ENCODE measurements at places on chromosomes 11 and 22.
A peak's percentile ranks its signal among the peaks of the same experiment; 100 is the strongest.

GRCh38 chr11:87239001-87239400 is 201.3 kb downstream of the TMEM135 start:
- DNase-seq: no peak

- no peak for DNase-seq
Measured at GRCh38 chr11:95161248-95161647, 69.8 kb downstream of the SESN3 start.

GRCh38 chr11:20459865-20460264 is 72.3 kb downstream of the PRMT3 start:
- DNase-seq: no peak

DNA sequence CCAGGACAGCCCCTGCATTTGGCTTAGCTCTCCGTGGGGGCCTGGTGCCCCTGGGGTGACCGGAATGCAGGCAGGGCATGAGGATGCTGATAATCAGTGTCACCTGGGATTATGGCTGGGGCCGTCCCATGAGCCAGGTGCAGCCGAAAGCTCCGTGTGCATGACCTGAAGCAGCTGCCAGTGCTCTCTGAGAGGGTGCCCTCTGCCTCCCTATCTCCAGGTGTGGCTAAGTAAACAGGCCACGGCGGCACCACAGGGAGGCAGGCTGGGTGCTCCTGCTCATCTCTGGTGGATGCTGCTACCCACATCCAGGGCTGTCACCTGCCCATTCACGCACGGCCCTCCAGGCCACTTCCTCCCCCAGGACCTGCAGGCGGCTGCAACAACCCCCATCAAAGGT is 29.8 kb downstream of the DUSP8 start:
- no peak for DNase-seq

DNA sequence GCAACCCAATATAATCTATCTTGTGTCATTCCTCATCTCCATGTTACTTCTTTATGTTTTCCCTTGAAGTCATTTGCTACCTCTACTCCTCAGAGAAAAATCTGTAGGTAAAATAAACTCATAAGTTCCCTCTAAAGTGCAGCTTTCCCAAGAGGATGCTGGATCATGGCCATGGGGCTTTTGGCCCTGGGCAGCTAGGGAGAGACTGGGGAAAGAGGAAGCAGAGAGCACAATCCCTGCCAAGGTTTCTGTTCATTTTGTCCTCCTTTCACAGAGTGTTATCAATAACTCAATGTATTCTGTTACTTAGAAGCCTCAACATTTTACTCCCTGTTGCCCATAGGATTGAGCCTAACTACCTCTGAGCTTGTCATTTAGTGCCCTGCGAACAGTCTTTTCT is 9.0 kb downstream of the RNF121 start:
- no peak for DNase-seq

GRCh38 chr11:67312187-67313021 is 9.1 kb downstream of the SSH3 start:
- DNase-seq: peak; percentile 50

DNA sequence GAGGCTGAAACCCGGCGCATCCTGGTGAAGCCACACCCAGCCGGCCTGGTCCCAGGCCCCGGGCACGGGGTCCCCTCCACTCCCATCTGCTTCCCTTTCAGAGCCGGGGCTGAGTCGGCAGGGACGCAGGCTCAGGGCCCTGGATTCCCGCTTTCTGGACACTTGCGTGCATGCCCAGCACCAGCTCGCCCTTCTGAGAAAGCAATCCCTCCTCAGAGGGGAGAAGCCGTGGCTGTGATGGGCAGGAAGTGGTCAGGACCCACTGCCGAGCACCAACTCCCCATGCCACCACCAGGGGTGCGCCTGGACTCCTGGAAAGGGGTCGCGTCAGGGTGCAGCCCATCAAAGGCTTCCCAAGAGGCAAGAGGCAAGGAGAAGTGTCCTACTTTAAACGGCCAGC is 15.1 kb downstream of the CDKN1C start:
- DNase-seq: no peak

DNA sequence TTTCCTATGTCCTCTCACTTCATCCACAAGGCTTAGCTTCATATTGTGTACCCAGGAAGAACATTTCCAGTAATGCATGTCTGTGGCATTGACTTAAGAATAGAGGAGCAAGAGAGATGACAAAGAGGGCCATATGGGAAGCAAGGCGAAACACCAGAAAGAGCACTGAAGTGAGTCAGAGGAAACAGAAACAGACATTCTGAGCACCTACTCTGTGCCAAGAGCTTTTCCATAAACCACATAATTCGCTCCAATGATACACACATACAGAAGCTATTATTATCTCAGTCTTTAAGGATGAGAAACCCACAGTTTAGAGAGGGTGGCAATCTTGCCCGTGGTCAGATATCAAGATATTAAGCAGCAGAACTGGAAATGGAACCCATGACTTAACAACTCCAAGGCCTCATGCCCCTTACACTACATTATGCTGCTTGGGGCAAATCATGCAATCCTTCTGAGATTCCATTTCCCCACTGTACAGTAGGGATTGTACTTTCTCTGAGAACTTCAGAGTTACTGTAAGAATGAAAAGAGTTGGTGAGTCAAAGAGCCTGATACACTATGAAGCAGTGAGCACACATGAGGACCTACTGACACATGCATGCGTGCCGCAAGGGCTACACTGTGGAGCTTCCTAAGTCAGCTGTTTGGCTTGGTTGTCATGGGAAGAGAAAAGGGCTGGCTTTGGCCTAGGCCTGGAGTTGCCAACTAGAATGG is 126.6 kb downstream of the KCNC1 start:
- DNase-seq: no peak

GRCh38 chr11:17020831-17021230 is 6.6 kb upstream of the PLEKHA7 start:
- no peak for DNase-seq

DNA sequence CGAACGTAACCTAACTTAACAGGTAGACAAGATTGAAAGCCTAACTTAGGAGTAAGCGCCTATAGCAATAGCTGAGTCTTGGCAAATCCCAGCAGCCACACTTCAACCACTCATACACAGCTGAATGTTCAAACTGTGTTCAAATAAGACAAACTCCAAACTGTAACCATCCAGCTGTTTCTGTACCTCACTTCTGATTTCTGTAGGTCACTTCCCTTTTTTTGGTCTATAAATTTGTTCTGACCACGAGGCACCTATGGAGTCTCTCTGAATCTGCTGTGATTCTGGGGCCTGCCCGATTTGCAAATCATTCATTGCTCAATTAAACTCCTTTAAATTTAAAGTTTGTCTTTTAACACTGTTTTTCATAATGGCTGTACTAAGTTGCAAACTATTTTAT is 8.2 kb upstream of the TENM4 start:
- no peak for DNase-seq

DNA sequence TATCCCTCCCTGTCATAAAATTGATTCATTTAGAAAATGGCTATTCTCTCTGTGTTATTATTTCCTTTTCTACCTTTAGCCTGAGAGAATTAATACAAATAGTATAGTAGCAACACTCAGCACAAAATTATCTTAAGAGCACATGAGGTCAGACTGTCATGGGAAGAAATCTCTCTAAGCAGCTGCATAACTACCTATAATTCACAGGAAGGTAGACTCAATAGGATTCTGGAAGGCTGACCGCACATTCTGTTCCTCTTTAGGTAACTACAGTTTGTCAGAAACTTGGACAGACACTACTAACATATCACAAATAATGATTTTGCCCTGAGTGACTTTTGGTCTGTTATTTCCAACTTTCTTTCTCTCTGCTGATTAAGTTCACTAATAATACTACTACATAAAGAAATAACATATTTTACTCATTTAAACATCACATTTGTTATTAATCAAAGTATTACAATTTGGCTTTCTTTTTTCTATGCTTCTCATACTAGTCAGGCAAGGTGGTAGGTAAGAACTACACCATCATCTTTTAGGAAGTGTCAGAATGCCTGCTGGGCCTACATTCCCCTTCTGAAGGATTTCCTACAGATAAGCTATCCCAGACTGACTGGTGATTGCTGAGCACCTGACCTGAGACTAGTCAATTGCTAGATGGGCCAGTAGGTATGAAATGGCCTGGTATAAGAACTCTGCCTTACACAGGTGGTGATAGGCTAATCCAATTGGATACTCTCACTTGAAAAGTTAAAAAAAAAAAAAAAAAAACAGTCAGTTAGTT is 325.1 kb downstream of the DLG2 start:
- DNase-seq: no peak

- peak; percentile 21 for DNase-seq
Measured at GRCh38 chr11:64356498-64357411, 2.2 kb upstream of the RPS6KA4 start.

DNA sequence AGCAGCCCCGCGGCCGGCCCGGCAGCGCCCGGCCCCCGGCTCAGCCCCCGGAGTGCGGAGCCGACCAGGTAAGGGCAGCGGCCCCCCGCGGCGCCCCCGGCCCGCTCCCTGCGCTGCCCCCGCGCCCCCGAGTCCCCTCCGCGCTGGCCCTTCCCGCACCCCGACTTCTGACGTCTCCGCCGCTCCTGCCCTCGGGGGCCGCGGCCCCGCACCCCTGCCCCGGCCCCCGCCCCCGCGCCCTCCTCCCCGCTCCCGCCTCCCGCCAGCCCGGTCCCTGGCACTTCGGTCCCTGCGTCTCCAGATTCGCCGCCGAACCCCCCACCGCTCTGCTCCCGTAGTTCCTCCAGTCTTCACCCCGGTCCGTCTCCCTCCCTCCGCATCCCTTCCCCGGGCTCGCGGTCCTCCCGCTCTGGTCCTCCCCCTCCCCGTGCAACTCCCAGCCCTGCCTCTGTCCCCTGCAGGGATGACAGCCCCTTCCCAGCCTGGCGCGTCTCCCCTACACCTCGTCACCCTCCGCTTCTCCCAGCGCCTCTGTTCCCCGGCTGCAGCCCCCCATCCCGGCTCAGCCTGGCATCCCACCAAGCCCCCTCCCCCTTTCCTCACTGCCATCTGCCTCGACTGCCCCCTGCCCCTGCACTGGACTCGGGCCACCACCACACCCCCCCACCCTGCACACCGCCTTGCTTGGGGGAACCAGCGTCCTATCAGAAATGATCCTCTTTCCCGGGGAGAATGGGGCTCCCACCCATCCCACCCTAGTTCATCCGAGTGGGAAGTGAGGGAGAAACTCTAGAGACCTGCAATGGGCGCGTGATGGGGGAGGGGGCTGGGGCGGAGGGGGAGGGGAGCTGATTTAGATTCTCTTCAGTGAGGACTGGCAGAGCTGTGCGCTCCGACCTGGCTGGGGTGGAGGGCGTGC is 531 bp downstream of the GRIK4 start:
- no peak for DNase-seq

- no peak for DNase-seq
Measured at GRCh38 chr11:44681698-44682097, 45.1 kb upstream of the TSPAN18 start.

- DNase-seq: no peak
Measured at GRCh38 chr22:44557064-44557748, 59.2 kb upstream of the RTL6 start.

DNA sequence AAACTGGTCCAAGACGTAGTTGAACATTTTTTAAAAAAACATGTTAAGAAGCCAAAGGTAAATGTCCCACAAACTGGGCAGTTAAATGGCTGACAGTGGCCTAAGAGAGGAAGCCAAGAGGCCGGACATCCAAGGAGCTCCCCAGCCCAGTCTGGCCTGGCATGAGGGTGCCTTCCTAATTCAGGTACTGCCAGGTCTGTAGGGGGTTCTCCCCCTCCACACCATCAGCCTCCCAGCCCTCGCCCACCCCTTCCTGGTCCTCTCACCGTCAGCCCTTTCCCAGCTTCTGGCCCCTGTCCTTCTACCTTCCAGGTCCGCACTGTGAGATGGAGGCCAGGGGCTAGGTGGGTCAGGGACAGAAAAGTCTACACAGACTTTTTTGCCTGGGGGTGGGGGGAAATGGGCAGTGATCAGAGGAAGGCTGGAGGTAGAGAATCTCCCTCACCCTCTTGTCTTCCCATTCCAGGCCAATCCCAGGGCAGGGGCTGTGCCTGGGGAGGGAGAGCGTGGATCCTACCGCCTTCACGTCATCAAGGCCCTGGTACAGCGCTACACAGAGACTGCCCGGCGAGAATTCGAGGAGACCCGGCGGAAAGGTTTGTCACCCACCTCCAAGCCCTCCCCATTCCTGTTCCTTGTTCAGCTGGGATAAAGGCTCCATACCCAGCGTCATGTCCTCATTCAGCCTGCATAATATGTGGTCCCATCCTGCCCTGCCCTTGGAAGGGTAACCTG is 6.0 kb downstream of the ART5 start:
- DNase-seq: no peak

DNA sequence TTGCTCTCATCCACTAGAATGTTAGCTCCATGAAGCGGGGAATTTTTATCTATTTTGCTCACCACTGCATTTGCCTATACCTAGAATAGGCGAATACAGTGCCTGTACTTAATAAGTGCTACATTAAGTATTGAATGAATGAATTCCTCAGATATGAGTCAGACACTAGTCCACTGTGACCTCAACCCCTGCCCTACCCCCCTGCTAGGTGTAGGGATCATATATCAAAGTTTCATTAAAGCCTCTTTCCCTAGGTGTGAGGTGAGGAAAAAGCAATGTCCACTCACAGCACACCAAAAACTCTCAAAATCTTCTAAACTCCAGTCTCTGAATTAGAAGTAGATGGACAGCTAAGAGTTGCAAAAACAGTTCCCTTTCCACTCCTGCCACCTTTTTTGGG is 9.8 kb upstream of the PSMA1 start:
- DNase-seq: no peak

DNA sequence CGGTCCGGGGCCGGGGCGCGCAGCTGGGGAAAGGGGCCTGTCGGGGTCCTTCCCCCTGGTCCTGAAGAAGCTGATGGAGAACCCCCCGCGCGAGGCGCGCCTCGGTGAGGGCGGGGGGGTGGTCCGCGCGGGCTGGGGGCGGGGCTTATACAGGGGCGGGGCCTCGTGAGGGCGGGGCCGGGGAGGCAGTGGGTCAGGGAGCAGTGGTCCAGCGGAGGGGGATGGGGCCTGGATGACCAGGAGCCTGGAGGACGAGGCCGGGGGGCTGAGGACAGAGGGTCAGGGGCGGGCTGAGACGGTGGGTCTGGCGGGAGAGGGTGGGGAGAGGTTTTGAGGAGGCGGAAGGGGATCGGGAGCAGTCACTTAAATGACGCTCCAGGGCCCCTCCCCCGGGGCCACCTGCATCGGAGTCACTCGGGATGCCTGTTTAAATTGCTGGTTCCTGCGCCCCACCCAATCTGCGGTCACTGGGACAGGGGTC is 396 bp downstream of the TEF start:
- peak; percentile 53 for DNase-seq

DNA sequence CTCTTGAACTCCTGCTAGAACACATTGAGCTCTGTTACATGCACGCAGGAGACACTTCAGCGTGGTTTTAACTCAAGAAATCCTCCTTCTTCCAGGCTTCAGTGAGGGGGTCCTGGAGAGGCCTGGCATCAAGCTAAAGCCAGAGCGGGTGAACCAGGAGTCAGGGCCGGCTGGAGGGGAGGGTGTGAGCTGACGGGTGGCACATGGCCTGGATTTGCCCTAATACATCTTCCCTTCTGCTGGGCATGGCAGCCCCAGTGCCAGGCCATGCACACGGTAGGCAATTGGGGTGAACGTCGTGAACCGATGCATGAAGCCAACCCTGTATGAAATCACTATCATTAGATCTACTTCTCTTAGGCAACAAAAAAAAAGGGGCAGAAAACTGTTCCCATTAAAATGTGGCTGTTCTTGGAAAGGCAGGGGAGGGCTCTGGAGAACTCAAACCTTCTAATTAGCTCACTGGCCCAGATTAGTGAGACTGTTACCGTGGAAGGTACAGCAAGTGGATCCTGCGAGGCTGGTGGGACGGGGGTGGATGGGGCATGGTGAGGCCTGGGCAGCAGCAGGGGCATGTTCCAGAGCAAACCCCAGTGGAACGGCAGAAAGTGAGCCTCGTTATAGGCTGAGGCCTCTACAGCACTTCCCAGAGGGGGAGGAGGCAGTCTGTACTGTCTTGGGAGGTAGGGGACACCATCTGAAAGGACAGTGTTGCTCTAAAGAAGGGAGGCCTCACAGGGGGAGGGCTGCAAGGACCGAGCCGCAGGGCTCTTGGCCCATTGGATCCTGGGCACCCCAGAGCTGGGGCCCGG is 10.6 kb downstream of the IFT27 start:
- no peak for DNase-seq
